ENCODE measurements at places on chromosomes 5 and 9.

GRCh38 chr5:144464306-144464705, 293.6 kb downstream of the KCTD16 start:
- H3K27me3 ChIP-seq, result no peaks in the 10 kb centered on the region
- H3K36me3 ChIP-seq, result no peaks in the 10 kb centered on the region
- H3K4me1 ChIP-seq, result no peaks in the 10 kb centered on the region
- H3K27ac ChIP-seq, result no peak overlapping the region
- no peak overlapping the region for H3K4me3 ChIP-seq

- peaks cover 21% of the 10 kb centered on the region for H3K4me1 ChIP-seq
- no peaks in the 10 kb centered on the region for H3K36me3 ChIP-seq
- no peak overlapping the region for H3K27ac ChIP-seq
- no peak for DNase-seq
These were observed 222.4 kb downstream of the CACNA1B start for GRCh38 chr9:138099803-138100598.

- H3K4me3 ChIP-seq, result no peak overlapping the region
- no peak overlapping the region for H3K27ac ChIP-seq
- no peaks in the 10 kb centered on the region for H3K27me3 ChIP-seq
- DNase-seq, result no peak
- H3K4me1 ChIP-seq, result peaks cover 2% of the 10 kb centered on the region
- H3K36me3 ChIP-seq, result no peaks in the 10 kb centered on the region
These were observed 58.9 kb downstream of the NREP start for GRCh38 chr5:111697881-111698757.

GRCh38 chr5:97095318-97095732, 47.1 kb downstream of the LIX1 start:
- H3K27ac ChIP-seq, result no peak overlapping the region
- no peaks in the 10 kb centered on the region for H3K4me1 ChIP-seq
- H3K36me3 ChIP-seq, result peaks cover 19% of the 10 kb centered on the region
- no peak for DNase-seq
- H3K27me3 ChIP-seq, result no peaks in the 10 kb centered on the region

GRCh38 chr9:105144841-105145240, 99.6 kb upstream of the SLC44A1 start:
- peaks cover 5% of the 10 kb centered on the region for H3K4me1 ChIP-seq
- no peaks in the 10 kb centered on the region for H3K36me3 ChIP-seq
- H3K27ac ChIP-seq, result no peak overlapping the region
- H3K4me3 ChIP-seq, result no peak overlapping the region

DNA sequence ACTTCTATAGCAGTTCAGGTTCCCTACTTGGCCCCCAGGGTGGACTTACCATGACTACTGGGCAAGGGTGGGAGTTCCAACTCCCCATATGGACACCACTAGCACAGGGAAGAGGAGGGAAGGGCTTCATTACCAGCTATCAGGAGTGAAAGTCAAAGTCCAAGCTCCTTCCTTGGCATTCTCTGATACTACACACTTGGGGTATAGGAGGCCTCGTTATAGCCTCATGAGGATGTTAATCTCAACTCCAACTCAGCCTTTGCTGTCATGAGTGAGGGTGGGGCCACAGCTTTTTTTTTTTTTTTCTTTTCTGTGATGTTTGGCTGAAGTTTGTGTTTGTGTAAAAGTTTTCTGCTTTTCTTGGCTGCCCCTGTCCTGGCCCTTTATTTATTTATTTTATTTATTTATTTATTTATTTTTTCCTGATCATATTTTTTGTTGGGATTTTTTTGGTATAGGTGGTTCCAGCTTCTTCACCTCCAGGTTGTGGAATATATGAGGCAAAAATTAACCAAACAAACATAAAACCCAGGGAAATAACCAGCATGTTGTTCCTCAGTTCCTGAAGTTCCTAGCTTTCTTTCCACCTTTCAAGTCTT, 8.7 kb downstream of the GARIN3 start:
- no peaks in the 10 kb centered on the region for H3K36me3 ChIP-seq
- no peaks in the 10 kb centered on the region for H3K4me1 ChIP-seq
- H3K4me3 ChIP-seq, result no peak overlapping the region
- DNase-seq, result no peak
- no peaks in the 10 kb centered on the region for H3K27me3 ChIP-seq

Data from neuronal stem cell (in vitro differentiated cells).